ENCODE measurements at places on chromosomes 1 and 21.

DNA sequence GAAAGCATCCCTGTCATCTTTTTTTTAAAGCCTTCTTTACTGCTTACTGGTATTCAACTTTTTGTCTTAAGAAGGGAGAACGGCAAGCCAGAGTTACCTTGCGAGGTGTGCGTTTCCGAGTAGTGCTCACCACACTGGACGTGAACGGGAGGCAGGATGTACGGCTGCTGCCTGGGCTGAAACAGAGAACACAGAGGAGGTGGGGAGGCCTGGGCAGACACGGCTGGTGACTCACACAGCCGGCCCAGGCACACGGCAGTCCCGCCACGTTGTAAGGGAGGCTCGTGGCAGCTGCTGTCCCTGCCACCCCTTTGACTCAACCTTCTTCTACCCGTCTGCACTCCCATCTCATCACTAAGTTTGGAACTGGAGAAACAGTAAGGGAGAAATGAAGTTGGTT is 105.8 kb downstream of the SMYD2 start:
- DNase-seq, result no peak

GRCh38 chr1:204541626-204542025 is 25.4 kb downstream of the MDM4 start:
- no peak for DNase-seq

- DNase-seq, result no peak
Measured at GRCh38 chr1:235106457-235106856, 22.2 kb downstream of the TOMM20 start.

GRCh38 chr1:156726549-156727226 is 1.6 kb upstream of the METTL25B start:
- DNase-seq, result no peak

GRCh38 chr1:234931404-234931973 is 197.1 kb downstream of the TOMM20 start:
- no peak for DNase-seq

DNA sequence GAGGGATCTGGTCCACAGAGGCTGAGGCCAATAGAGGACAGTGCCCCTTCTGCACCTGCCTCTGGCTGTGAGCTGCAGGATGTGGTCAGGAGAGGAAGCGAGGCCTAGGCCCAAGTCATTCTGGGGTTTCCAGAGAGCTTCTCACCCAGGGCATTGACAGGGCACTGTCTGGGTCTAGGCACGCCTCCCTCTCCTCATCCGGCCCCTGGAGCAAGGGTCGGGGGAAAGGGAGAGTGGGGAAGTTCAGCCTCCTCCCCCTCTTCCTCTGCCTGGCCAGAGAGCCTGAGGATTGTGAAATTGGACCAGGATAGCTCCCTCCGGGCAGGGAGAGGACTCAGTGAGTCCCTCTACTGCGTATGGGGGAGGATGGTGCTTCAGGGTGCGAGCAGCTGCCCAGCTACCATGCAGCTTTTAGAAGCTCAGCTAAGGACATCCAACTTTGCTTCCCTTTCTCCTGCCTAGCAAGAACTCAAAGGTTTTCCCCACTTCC is 6.3 kb upstream of the INAVA start:
- peak; percentile 46 for DNase-seq

- DNase-seq, result no peak
Measured at GRCh38 chr1:231550448-231550781, 21.9 kb downstream of the TSNAX start.

DNA sequence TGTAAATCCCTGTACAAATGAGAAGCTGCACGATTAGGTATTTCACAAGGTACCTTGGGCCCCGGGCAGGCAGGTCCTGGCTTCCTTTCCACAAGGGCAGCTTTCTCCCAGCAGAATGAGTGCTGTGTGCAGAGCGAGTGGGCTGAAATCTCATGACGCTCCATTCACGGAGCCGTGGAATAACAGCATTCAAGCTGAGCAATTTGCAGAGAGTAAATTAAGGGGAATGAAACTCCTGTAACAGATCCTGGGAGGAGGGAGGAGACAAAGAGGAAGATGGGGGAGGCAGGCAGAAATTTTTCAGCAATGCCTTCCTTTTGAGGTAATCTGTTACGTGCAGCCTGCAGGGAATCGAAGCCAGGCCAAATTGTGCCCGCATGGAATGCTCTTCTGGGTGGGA is 239.9 kb downstream of the TNR start:
- DNase-seq, result no peak

- DNase-seq, result no peak
Measured at GRCh38 chr1:216032961-216033614, 390.2 kb downstream of the USH2A start.

DNA sequence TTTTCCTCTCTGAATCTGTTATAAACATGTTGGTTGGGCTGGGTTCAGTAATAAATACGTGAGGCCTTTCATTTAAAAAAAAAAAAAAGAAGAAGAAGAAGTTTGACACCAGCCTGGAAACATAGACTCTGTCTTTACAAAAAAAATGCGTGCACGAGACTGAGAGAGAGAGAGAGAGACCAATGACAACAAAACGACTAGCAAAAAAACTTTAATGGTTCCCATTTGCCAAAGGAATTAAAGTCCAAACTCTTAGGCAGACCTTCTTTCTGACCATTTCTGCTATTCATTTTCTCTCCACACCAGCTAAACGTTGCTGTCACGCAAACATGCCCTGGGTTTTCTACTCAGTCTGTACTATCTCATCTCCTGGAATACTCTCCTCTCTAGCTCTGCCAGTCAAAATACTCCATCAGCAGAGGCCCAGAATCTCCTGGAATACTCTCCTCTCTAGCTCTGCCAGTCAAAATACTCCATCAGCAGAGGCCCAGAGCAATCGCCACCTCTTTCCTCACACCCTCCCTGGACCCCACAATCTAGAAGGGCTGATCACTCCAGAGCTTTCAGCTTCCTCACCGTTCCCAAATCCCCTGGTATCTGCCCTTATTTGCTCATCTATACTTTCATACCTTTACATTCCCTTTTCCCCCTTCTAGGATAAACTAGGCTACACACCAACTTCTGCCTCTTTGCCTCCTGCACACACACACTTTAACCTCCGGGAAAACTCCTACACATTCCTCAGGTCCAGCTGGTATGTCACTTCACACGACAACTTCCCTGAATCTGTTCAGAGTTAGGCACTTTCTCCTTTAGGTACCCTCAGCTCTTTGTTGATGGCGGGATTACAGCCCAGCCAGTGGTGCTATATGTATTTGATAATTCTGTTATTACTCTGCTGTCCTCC is 100.0 kb downstream of the CDC7 start:
- no peak for DNase-seq

- no peak for DNase-seq
Measured at GRCh38 chr1:82587371-82587770, 786.6 kb downstream of the ADGRL2 start.

DNA sequence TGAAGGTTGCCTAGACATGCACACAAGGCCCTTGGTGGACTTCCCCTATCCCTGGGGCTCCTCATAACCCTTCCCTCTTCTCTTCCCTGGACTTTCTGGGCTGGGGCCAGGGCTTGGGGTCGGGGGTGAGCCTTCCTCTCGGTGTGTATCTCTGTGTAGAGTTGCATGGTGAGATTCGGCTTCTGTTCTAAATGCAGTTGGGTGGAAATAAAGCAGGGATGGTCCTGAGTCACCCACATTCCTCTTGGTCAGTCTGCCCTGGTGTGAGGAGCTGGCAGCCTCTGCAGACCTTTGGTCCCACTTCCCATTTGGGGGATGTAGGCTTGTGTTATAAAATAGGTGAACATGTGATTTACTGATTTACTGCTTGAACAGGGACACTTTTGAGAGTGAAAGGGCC is 38.0 kb downstream of the ADARB1 start:
- DNase-seq, result no peak

DNA sequence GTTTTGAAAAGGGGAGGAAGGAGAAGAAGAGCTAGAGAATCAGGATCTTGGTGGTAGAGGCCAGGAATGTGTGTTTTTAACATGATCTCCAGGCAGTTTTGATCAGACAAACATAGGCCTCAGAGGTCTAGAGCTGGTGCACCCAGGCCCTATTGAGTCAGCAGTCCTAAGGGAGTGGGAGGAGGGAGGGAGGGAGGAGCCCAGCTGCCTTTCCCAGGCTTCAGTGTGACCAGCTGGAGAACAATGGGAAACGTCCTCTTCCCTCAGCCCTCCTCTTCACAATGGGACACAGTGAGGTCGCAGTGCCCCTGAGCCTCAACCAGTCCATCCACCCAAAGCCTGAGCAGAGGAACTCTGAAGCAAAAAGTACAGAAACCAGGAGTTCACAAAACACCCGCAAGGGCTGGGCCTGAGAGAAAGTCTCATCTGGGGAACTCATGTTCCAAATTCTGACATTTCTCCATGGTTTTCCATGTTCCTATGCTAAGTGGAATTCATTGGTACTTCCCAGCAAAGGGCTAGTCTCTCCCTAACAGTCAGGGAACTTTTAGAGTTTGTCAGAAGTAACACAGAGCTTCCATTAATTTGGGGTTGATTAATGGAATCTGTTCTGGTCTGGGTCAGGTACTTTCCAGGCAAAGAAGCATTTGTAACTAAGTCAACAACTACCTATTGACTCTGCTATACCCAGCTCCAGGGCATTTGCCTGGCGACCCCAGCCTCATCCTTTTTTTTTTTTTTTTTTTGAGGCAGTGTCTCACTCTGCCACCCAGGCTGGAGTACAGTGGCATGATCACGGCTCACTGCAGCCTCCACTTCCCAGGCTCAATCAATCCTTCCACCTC is 37.5 kb downstream of the ELAPOR1 start:
- DNase-seq, result no peak

GRCh38 chr1:108962681-108963051 is 618 bp downstream of the CLCC1 start:
- DNase-seq, result peak; percentile 24

DNA sequence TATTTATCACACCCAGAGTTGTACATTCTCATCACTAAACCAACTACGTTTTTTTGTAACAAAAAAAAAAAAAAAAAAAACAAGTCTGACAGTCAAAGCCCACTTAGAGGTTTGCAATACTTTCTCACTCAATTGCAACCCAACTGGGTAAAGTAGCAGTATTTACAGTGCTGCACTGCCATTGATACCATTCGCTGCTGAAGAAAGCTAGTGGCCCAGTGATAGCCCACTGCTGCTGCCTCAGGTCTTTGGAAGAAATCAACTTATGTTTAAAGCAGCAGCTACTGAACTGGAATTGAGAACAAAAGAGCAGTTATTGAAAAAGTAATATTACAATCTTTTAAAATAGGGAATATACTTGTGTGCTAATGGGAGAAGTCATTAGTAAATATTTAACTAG is 2.7 kb downstream of the HNRNPU start:
- DNase-seq, result no peak

- DNase-seq, result no peak
Measured at GRCh38 chr1:116881879-116882520, 27.7 kb upstream of the PTGFRN start.

DNA sequence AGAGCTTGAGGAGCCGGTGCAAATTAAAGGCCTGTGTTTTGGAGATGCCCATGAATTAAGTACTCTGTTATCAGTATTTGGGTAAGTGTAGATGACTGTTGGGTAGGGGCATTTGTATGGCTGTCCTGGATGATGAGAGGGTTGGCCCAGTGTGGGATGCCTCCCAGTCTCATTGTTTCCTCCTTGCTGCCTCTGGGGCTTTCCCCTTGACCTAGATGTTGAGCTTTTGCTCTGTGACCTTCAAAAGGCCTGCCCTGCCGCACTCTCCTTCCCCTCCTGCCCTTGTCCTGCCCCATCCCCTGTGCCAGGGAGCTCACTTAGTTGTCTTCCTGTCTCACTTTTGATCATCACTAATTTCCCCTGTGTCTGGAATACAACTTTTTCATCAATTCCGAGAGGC is 10.0 kb downstream of the GALNT2 start:
- no peak for DNase-seq

GRCh38 chr1:87410776-87411480 is 82.2 kb downstream of the LMO4 start:
- no peak for DNase-seq
